ENCODE measurements at places on chromosomes 4 and X.
A peak's percentile ranks its signal among the peaks of the same experiment; 100 is the strongest.

DNA sequence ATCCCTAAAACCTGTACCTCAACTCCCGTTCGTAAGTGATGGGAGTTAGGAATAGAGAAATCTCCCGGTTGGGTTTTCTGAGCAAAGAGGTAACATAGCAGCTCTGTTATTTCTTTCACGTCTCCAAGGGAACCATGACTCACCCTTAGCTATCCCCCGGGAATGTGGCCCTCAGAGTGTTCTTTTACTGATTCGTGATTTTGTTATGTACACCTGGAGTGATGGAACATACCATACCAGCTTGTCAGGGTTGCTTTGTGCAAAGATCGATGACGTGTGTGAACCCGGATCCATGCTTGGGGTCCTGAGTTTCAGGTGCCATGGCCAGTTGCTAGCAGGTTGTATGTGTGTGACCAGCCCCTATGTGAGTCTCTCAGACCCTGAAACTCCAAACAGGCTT, 52.6 kb downstream of the HPRT1 start:
- no peak for DNase-seq

- DNase-seq: no peak
Measured at GRCh38 chr4:169675825-169676224, 55.4 kb downstream of the CLCN3 start.

DNA sequence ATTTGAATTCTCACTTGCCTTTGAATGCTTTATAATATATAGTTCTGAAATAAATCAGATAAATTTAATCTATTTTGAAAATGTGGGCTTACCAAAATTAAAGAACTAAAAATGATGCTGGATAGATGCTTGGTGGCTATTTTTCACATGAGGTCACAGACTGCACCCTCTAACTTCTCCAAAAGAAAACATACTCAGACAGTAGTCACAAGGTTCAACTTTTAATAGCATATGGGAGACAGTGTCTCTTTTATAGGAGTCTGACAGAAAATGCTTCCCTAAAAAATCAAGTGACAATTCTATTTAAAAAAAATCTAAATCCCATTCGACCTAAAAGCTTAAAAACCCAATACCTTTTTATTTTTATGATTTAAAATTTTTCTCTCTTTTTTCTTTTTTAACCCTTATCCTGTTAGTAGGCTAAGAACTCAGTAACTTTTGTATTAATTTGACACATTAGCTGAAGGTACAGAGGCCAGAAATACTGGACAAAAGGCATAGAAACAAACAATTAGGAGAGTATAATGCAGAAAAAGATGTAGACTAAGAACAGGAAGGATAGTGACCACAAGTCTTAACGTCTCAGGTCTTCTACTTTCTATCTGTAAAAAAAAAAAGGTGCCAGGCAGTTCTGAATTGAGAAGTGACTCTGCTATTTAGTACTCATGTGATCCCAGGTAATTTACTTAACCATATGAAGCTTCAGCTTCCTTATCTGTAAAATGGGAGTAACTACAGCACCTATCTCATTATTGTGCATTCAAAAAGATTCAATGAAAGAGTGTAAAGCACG, 7.6 kb downstream of the TIGD4 start:
- DNase-seq: no peak

- no peak for DNase-seq
Measured at GRCh38 chr4:189049682-189050081, 891.0 kb upstream of the FRG1 start.

- DNase-seq: no peak
Measured at GRCh38 chrX:51568586-51568985, 50.1 kb downstream of the CENPVL3 start.

DNA sequence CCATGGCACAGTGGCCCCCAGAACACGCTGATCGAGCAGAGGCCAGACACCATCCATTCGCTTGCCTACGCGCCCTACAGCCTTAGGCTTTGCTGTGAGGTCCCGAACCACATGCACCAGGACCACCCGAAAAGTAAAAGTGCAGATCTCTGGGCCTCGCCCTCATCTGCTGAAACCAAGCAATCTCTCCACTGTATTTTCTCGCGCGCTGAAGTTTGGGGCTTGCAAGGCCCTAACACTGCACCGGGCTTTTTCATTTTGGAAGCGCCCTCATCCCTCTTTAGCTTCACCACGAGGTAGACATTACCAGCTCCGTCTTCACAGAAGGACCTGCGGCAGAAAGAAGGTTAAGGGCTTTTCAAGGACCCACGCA, 21.2 kb downstream of the NKX3-2 start:
- DNase-seq: no peak

DNA sequence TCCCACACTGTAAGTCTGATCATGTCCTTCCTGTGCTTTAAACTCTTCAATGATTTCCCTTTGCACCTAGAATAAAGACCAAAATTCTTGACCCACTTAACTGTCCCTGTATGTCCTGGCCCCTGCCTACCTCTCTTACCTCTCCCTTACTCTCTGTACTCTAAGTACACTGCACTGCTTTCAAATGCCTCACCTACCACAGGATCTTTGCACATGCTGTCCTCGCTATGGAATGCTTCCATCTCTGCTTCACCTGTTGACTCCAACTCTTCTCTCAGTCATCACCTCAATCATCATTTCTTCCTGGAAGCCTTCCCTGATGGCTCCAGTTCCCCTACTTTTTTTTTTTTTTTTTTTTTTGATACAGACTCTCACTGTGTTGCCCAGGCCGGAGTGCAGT, 29.0 kb upstream of the SEPTIN6 start:
- DNase-seq: no peak

DNA sequence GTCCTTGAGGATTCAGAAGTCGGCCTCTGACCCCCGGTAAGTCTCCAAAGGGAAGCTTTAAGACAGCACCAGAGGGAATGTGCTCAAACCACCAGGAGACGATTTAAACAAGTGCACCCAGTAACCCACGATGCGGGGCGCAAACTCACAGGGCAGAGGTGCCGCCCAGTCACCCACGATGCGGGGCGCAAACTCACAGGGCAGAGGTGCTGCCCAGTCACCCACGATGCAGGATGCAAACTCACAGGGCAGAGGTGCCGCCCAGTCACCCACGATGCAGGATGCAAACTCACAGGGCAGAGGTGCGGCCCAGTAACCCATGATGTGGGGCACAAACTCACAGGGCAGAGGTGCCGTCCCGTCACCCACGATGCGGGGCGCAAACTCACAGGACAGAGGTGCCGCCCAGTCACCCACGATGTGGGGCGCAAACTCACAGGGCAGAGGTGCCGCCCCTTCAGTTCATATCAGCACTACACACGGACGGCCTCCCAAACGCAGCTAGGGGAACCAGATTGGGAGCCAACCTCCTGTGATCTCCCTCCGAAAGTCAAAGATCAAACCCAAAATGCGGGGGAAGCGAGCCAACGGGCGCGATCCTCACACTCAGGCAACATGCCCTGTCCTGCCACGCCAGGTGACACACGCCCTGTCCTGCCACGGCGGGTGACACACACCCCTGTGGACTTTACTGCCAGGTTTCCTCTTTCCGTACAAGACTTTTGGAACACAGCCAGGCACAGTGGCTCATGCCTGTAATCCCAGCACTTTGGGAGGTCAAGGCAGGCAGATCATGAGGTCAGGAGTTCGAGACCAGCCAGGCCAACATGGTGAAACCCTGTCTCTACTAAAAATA, 11.3 kb downstream of the PPP2R3B start:
- DNase-seq: no peak

DNA sequence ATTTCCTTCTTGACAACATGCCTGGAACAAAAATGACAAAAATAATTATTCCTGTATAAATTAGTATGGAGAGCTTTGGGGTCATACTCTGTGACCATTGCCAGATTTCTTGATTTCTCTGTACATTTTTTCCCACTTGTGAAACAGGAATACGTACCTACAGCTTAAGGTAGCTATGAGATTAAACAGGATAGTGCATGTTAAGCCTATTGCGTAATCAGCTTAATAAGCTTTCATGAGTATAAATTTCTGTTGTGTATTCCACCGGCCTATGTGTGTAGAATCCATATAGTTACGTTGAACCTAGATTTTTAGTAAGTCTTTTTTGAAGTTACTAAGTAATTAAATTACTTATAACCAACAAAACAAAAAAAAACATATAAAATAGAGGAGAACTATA, 334.9 kb downstream of the DCTD start:
- DNase-seq: no peak

DNA sequence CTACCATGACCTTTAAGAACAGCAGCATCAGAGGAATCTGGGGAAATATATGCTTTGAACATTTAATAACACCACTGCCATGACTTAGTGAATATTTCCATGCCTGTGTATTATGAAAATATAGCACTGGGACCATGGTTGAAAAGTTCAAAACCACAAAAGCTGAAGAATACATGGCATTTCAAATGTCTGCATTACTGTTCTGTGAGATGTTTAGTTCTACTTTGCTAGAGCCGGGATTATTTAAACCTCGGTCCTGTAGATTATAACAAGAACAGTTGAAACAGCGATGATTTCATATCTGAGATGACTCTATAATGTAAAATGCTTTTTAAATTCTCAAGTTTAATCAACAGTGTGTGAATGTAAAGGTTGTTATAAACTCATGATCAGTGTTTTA, 126.7 kb upstream of the AGA start:
- DNase-seq: no peak

- peak; percentile 88 for DNase-seq
Measured at GRCh38 chrX:24024819-24025740, 1.9 kb downstream of the KLHL15 start.

- DNase-seq: no peak
Measured at GRCh38 chr4:14289708-14290107, 662.2 kb upstream of the BOD1L1 start.

GRCh38 chr4:13640149-13640940, 12.8 kb upstream of the BOD1L1 start:
- DNase-seq: no peak

- DNase-seq: no peak
Measured at GRCh38 chr4:186058980-186059316, 10.0 kb upstream of the TLR3 start.

GRCh38 chrX:16653424-16653823, 3.5 kb downstream of the S100G start:
- peak; percentile 26 for DNase-seq

GRCh38 chrX:56812515-56813105, 83.6 kb downstream of the NBDY start:
- no peak for DNase-seq
